ENCODE measurements at places on chromosomes 1 and 21. TPM values are rescaled to one million over a fixed set of nuclear protein-coding genes. Genes with fewer than 3 reads are reported as not detected.

- H3K27ac ChIP-seq: no peak overlapping the region
- H3K27me3 ChIP-seq: no peaks in the 10 kb centered on the region
- H3K36me3 ChIP-seq: no peaks in the 10 kb centered on the region
- DNase-seq: no peak
- no peaks in the 10 kb centered on the region for H3K4me1 ChIP-seq
These were observed 398.8 kb downstream of the TGFB2 start for GRCh38 chr1:218743861-218744505.

GRCh38 chr1:5141750-5142149 is 487.3 kb downstream of the AJAP1 start:
- H3K27ac ChIP-seq: no peak overlapping the region
- no peaks in the 10 kb centered on the region for H3K36me3 ChIP-seq
- no peaks in the 10 kb centered on the region for H3K27me3 ChIP-seq
- H3K4me3 ChIP-seq: no peak overlapping the region
- H3K4me1 ChIP-seq: no peaks in the 10 kb centered on the region

GRCh38 chr1:116855773-116856201 is 53.9 kb upstream of the PTGFRN start:
- no peak overlapping the region for H3K27ac ChIP-seq
- H3K27me3 ChIP-seq: no peaks in the 10 kb centered on the region
- H3K4me1 ChIP-seq: peaks cover 16% of the 10 kb centered on the region
- no peak overlapping the region for H3K4me3 ChIP-seq
- no peak for DNase-seq

DNA sequence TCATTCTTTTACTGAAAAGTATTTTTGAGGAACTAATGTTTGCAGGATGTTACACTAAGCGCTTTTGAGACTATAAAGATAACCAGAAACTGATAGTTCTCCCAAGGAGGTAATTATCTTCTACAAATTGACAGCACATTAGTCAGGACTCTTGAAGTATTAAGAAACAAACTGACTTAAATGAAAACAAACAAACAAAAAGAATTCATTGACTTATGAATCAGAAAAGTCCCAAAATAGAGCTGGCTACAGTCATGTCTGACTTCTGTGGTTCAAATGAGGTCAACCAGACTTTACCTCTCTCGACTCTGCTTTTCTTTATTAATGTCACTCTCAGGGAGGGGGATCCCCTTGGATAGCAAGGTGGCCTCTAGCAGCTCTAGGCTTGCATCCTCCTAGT is 296.8 kb downstream of the TPR start:
- DNase-seq: no peak
- no peaks in the 10 kb centered on the region for H3K36me3 ChIP-seq
- no peak overlapping the region for H3K4me3 ChIP-seq
- H3K27me3 ChIP-seq: no peaks in the 10 kb centered on the region
- H3K4me1 ChIP-seq: no peaks in the 10 kb centered on the region
- no peak overlapping the region for H3K27ac ChIP-seq

DNA sequence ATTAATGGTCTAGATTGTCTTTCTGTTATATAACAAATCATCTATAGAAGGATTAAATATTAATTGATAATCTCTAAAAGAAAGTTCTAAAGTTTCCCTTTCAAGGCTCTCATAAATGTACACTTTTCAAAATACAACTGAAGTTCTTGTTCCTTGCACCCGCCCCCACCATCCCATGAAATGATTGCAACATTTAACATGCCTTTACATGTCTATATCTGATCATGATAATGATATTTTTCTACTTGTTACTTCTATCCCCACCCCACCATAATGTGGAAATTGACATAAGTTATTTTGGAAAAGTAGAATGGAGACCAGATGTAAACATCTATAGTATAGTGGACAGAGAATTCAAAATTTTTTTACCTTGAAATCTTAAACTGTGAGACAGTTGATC is 186.6 kb downstream of the NTNG1 start:
- H3K36me3 ChIP-seq: no peaks in the 10 kb centered on the region
- H3K27me3 ChIP-seq: no peaks in the 10 kb centered on the region
- no peak overlapping the region for H3K27ac ChIP-seq
- H3K4me1 ChIP-seq: no peaks in the 10 kb centered on the region

- H3K27ac ChIP-seq: no peak overlapping the region
- DNase-seq: no peak
- H3K27me3 ChIP-seq: no peaks in the 10 kb centered on the region
These were observed 1.5 kb upstream of the FCRLA start for GRCh38 chr1:161705537-161705936.

DNA sequence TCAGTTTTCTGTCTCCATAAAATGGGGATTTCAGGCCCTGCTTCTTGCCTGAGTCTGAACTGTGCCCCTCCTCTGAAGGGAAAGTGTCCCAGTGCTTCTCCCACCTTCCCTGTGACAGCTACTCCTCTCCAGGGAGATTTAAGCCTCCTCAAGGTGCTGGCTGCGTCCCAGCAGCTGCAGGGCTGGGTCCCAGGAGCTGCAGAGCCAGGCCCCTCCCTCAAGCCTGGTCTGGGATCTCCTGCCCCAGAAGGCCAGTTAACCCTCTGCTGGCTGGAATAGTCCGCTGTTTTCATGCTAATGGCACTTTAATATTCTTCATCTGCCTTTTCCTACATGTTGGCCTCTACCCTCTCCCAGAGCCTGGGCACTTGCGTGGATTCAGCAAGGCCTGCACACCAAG is 99.0 kb downstream of the PLXNA2 start:
- H3K4me3 ChIP-seq: no peak overlapping the region
- H3K27ac ChIP-seq: no peak overlapping the region
- no peak for DNase-seq

- peak; percentile 6 for DNase-seq
- H3K27me3 ChIP-seq: no peaks in the 10 kb centered on the region
- no peak overlapping the region for H3K27ac ChIP-seq
- H3K4me3 ChIP-seq: no peak overlapping the region
- H3K36me3 ChIP-seq: no peaks in the 10 kb centered on the region
These were observed 44.5 kb downstream of the LRRC38 start for GRCh38 chr1:13469343-13469742.

GRCh38 chr21:45021428-45022347 is 52.7 kb upstream of the ADARB1 start:
- no peaks in the 10 kb centered on the region for H3K36me3 ChIP-seq
- H3K27ac ChIP-seq: no peak overlapping the region
- no peaks in the 10 kb centered on the region for H3K27me3 ChIP-seq
- H3K4me3 ChIP-seq: no peak overlapping the region
- peaks cover 5% of the 10 kb centered on the region for H3K4me1 ChIP-seq
- no peak for DNase-seq

GRCh38 chr1:150268340-150268704 is 494 bp downstream of the APH1A start:
- H3K4me3 ChIP-seq: peak overlapping the region; percentile 99
- peaks cover 35% of the 10 kb centered on the region for H3K36me3 ChIP-seq
- no peaks in the 10 kb centered on the region for H3K27me3 ChIP-seq
- peaks cover 39% of the 10 kb centered on the region for H3K4me1 ChIP-seq
- H3K27ac ChIP-seq: peak overlapping the region; percentile 76

HPCAL4 gene
- not detected for total RNA-seq

COL6A2 gene
- 1,210 TPM for total RNA-seq
